ENCODE measurements at places on chromosomes 12 and 14. TPM values are rescaled to one million over a fixed set of nuclear protein-coding genes. Genes with fewer than 3 reads are reported as not detected.

The ARMH4 gene
- 22.7 TPM for total RNA-seq

DNA sequence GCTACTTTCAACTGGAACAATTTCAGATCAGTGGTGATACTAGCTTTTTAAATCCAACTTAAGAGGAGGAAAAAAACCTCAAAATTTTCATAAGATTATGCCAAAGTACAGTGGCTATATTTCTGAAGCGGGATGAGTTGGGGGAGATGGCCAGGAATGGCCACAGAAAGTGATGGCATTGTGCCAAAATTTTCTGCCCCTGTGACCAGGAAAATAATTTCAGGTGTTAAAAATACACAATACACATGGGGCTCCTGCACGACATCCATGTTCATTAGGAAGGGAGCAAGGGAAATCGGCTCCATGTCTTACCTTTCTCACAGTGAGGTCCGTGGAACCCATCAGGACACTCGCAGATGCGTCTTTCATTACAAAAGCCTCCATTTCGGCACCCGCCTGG is 53.7 kb downstream of the WIF1 start:
- H3K4me1 ChIP-seq, result no peaks in the 10 kb centered on the region
- H3K4me3 ChIP-seq, result no peak overlapping the region
- no peak overlapping the region for H3K27ac ChIP-seq
- peaks cover 4% of the 10 kb centered on the region for H3K27me3 ChIP-seq
- DNase-seq, result no peak

- no peaks in the 10 kb centered on the region for H3K27me3 ChIP-seq
Measured at GRCh38 chr14:74141703-74142102, 56.9 kb downstream of the LIN52 start.

- no peaks in the 10 kb centered on the region for H3K27me3 ChIP-seq
- H3K4me3 ChIP-seq, result no peak overlapping the region
- peaks cover 18% of the 10 kb centered on the region for H3K4me1 ChIP-seq
- peak overlapping the region; percentile 59 for H3K27ac ChIP-seq
- no peaks in the 10 kb centered on the region for H3K36me3 ChIP-seq
Measured at GRCh38 chr14:32507029-32507984, 178.2 kb downstream of the AKAP6 start.

- no peaks in the 10 kb centered on the region for H3K27me3 ChIP-seq
- DNase-seq, result no peak
- no peaks in the 10 kb centered on the region for H3K36me3 ChIP-seq
- no peak overlapping the region for H3K4me3 ChIP-seq
- H3K27ac ChIP-seq, result no peak overlapping the region
Measured at GRCh38 chr12:93581370-93581769, 8.9 kb downstream of the SOCS2 start.

DNA sequence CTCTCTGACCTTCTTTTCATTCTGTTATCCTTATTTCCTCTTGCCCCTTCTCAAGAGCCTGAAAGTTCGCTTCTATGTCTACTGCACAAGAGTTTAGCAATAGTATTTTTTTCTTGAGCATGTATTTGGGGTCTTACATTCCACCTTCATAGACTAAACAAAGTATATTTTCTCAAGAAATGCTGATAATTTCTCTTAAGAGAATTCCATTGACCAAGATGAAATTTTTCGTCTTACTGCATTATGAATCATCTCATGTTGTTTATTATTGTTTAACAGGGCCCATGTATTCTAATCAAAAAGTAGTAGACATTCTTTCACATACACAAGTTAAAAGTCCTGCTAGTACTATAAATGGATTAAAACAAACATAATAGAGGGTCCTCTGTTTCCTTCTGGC is 219.3 kb downstream of the C12orf50 start:
- peak overlapping the region; percentile 51 for H3K27ac ChIP-seq
- no peaks in the 10 kb centered on the region for H3K36me3 ChIP-seq
- H3K4me1 ChIP-seq, result peaks cover 29% of the 10 kb centered on the region
- no peak overlapping the region for H3K4me3 ChIP-seq

Measured in astrocyte (in vitro differentiated cells and primary cell).